Renal pelvis (tissue), 12 donors: ENCODE measurements at places on chromosomes 6 and 20. TPM values are rescaled to one million over a fixed set of nuclear protein-coding genes. Genes with fewer than 3 reads are reported as not detected.

The CAGE1 gene
- 0.12 TPM for polyA plus RNA-seq

The HRH3 gene
- polyA plus RNA-seq: 0.11 TPM

The PGBD1 gene
- 12.7 TPM for polyA plus RNA-seq

The AIF1 gene
- 74.7 TPM for polyA plus RNA-seq

The ROS1 gene
- polyA plus RNA-seq: 0.11 TPM

The NRSN1 gene
- 0.44 TPM for polyA plus RNA-seq

The SLC26A8 gene
- polyA plus RNA-seq: 0.39 TPM

The GNMT gene
- polyA plus RNA-seq: 1.5 TPM

The ECT2L gene
- 0.35 TPM for polyA plus RNA-seq

The DNAH8 gene
- 0.37 TPM for polyA plus RNA-seq

The HSPA12B gene
- 19.1 TPM for polyA plus RNA-seq

The GSTA3 gene
- not detected for polyA plus RNA-seq

The PSMF1 gene
- 151 TPM for polyA plus RNA-seq

The GPX5 gene
- not detected for polyA plus RNA-seq

The MEI4 gene
- polyA plus RNA-seq: 1.3 TPM

GRCh38 chr6:11313207-11313606 lies 80.7 kb upstream of the NEDD9 start:
- DNase-seq: no peak

DNA sequence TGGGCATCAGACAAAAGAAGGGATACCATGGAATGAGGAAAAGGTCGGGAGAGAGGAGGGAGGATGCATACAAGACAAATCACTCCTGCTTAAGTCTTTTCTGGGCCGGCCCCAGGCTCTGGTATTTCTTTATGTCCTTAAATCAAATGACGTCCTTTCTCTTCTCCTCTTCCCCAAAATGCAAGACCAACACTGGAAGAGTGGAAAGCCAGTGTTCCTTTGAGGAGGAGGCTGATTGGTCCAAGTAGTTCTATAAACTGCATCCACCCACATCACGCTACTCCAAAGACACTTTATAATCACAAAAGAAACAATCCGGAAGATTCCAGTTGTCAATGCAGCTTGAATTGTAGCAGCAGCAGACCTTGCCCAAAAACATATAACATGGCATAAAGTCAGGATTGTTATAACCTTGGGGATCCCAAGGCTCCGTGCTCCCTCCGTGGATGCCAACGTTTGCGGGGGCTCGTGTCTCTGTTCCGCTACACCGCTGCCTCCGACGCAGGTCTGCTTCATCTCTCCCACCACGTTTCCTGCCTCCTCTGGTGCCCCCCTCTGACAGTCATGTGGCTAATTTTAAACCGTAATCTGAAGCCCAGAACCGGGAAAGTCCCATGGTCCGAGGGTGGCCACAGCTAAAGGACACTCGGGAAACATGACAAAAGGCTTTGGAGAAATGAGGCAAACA lies 47.1 kb downstream of the MCUR1 start:
- DNase-seq: peak; percentile 57

DNA sequence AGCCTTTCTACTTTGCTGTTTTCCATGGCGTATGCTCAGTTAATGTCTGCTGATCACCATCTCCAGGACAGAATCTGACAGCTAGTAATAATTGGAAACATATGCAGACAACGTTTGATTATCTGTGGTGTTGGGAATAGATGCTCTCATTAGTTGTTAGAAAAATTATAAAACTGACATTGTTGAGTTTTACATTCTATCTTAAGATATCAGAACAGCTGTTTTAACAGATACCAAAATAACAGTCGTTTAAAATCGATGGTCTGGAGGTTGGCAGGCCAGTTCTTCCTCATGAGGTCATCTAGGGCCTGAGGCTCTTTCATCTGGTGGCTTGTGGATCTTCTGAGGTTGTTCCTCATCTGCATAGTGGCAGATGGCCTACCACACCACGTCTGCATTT lies 137.6 kb downstream of the AIG1 start:
- DNase-seq: no peak

DNA sequence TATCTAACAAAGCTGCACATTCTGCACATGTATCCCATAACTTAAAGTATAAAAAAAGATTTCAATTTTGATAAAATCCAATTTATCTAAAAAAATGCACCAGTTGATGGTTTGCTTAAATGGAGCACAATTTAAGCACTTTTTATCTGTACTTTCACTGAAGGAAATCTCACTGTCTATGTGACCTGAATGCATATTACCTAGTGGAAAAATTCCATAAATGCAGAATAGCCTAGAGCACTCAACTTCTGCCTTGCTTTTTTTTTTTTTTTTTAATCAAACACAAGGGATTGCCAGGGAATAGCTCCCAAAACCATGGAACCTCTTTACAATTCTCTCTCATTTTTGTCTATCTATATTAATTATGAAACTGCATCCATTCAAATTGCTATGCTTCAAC lies 80.4 kb downstream of the RFPL4B start:
- no peak for DNase-seq

- no peak for DNase-seq
These were observed 141.6 kb upstream of the SHLD1 start for GRCh38 chr20:5608442-5609161.

DNA sequence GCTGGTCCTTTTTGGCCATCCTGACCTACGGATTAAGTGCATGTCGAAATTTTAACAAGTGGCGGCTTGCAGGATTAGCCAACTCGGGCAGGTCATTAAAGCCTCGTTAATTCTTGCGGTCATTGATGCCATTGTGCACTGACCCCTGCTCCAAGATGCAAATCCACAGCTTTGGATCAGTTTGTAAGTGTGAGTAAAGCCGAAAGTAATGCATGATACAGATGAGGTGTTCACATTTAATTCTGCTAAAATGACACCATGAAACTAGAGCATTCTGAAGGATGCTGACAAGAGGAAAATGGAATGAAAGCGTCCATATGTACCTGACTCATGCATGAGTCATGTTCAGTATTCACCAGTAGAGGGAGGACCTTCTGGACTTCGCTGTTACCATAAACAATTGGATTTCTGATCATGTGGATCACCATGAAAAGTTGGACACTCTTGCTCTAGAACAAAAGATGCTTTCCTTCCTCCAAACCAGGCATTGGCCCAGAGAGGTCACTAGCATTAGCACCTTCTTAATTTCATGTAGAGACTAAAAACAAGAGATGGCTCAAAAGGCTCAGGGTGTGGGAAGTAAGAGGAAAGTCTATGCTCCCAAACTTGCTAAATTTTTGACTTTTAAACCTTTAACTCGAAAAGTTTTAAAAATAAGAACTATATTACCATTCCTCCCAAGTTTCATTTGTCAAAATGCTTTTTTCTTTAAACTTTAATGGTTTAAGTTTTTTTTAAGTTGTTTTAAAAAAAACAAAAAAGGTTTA lies 48.0 kb downstream of the MUC22 start:
- no peak for DNase-seq

- no peak for DNase-seq
These were observed 127.1 kb upstream of the ZNF184 start for GRCh38 chr6:27599859-27600532.

GRCh38 chr20:40967700-40968099 lies 60.9 kb upstream of the TOP1 start:
- DNase-seq: no peak

GRCh38 chr6:90124874-90125510 lies 171.7 kb downstream of the BACH2 start:
- no peak for DNase-seq

DNA sequence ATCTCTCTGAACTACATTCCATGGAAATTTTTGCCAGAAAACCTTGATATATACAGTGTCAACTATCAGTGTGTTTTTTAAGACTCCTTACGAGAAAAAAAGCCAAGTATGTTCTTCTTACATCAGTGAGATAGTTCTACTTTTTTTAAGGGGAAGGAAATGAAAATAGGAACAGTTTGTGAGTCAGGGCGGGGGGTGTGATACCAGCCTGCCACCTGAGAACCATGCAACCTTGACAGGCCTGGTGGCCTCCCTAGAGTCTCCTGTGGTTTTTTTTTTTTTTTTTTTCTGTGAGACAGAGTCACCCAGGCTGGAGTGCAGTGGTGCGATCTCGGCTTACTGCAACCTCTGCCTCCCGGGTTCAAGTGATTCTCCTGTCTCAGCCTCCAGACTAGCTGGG lies 96.3 kb upstream of the GCM1 start:
- no peak for DNase-seq

DNA sequence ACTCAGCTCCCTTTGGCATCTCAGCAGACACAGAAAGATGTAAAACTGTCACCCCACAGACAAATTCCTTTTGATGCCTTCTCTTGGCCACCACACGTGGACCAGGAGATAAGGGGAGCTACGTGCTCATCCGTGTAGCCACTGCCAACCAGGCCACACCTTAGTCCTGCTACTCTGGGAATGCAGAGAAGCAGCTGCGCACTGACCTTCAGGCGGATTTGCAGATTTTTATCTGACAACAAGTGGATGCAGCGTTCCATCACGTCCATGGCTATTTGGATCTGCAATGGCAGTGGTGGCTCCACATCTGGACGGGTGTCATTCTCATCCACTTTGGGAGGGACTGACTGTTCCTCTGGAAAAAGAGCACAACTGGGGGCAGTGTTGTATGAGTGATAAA lies 30.8 kb downstream of the TTI1 start:
- no peak for DNase-seq

GRCh38 chr6:33633084-33633461 lies 12.0 kb downstream of the ITPR3 start:
- DNase-seq: no peak

DNA sequence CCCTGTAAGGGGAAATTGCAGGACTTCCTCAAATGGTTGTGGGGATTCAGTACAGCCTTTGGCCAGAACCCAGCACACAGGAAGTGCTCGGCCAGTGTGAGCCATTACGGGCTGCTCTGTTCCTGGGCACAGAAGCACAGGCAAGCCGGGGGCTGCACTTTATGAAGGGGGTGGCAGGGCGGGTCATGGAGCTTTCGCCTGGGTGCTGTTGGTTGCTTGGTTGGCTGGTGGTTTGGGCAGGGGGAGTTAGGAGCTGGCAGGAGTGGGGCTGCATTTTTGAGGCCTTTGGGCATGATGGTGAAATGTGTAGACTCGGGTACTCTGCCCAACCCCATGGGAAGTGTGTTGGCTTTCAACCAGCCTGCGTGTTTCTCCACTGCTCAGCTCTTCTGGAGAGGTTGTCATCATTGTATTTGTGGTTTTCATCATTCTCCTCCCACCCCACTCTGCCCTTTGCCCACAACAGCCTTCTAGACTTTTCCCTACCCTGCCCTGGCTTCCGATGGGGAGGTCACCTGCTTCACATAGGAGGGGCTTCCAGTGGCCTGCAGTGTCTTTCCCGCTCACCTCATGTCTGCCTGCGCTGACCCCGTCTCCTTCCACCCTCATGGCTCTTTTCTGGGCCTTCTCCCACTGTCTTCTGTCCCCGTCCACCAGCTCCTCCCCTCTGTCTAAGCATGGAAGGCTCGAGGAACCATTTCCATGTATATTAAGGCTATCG lies 16.1 kb upstream of the RBM38 start:
- no peak for DNase-seq

GRCh38 chr6:6218759-6219085 lies 101.7 kb downstream of the F13A1 start:
- no peak for DNase-seq

- peak; percentile 63 for DNase-seq
These were observed 14.3 kb upstream of the SPAG4 start for GRCh38 chr20:35600993-35601973.

GRCh38 chr6:119915971-119916370 lies 566.4 kb upstream of the MAN1A1 start:
- DNase-seq: no peak

- no peak for DNase-seq
These were observed 38.6 kb downstream of the TFEB start for GRCh38 chr6:41696788-41697187.

GRCh38 chr20:34334654-34335407 lies 28.2 kb upstream of the ITCH start:
- no peak for DNase-seq

DNA sequence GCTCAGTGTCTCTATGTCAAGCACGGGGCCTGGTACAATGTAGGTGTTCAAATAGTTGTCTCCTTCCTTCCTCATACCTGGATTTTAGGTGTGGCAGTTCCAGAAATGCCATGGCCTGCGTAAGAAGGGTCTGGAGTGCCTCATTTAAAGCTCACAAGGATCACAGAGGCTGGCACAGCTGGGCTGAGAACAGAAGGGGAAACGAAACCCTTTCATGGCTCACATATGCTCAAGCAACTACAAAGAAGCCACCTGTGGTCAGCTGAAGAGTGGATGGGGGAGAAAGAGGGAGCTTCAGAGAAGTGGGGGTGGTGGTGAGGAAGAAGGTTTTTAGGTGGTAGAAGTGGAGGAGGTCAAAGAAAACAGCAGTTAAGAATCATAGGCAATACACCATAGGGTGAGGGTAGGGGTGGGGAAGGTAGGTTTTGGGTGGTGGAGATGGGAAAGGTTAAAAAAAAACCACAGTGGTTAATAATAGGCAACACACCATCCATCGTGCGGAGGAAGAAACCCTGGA lies 17.0 kb upstream of the TOP1 start:
- no peak for DNase-seq

- DNase-seq: no peak
These were observed 391.1 kb downstream of the BTBD9 start for GRCh38 chr6:38248500-38249234.

GRCh38 chr6:109738255-109738654 lies 47.2 kb downstream of the FIG4 start:
- no peak for DNase-seq

DNA sequence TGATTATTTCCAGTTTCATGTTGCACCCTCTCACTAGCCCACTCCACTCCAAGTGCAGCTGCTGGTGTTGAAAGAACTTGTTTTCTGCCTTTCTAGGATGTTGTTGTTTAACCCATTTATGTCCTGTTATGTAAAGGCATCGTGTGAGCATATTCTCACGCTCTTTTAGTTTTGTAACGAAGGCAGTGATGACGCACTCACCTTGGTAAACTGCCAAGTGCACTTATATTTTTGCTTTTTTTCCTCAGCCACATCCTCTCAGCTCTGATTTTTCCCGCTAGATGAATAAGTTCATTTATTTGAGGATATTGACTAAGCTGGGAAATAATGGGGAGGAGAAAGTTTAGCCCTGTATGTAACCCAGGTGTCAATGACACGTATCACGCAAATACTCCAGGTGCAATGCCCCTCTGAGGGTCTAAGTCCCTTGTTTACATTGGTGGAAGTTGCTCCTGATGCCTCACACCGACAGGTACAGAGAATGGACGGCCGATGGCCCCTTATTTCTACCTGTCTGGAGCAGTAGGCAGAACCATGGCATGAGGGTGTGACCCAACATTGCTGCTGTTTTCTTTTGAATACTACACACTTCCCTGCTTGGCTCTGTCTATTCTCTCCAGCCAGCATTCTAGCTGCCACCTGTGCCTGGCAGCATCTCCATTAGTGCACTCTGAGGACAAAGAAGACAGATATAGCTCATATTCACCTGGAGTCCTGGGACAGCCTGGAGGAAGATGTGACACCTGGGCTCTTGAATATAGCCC lies 132.7 kb upstream of the SLC24A3 start:
- no peak for DNase-seq

- no peak for DNase-seq
These were observed 548.9 kb downstream of the CBLN4 start for GRCh38 chr20:55456316-55456940.

GRCh38 chr20:768426-768978 lies at the start of gene SLC52A3:
SLC52A3 (minus strand) TSS chr20:768500; CDS start chr20:765774, 2,726 bp downstream.
- DNase-seq: peak; percentile 29
